H7 (cell line): ENCODE measurements at places on chromosomes 1 and 21.

DNA sequence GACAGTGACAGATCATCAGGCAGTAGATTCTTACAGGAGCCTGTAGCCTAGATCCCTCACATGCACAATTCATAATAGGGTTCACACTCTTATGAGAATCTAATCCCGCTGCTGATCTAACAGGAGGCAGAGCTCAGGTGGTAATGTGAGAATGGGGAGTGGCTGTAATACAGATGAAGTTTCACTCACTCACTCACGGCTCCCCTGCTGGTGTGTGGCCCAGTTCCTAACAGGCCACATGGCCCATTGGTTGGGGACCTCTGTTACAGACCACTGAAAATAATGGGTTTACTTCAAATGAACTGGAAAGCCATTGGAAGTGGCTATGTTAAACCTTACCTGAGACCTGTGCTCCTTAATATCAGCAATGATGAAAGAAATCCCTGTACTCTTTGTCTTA lies 151.0 kb downstream of the GRIK1 start:
- DNase-seq, result no peak

DNA sequence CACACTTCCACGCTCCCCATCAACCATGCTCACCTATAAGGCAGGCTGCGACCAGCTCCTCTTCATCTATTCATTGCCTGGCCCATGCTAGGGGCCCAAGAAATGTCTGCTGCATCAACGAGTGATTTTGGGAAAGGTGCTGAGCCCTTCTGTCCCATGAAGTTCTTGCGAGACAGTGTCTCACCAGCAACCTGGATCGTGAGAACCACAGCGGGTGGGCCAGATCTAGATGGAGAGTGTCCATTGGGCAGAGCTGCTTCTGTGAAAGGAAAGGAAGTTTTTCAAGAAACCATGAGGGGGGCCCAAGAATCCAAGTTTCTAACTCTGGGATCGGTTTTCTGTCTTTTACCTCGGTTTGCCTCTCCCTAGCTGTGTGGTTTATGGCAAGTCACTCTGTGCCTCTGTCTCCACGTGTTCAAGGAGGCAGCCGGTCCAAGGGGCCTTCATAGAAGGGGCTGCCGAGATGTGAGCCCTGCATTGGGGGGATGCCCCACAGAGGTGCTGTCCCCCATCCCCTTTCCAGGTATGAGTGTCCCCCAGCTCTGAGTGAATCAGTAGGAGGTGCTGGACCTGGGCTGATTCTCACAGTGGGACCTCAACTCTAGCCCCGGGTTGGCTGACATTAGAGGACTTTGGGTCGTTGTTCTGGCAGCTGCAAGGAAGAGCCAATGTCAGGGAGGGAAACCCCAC lies 8.3 kb upstream of the PADI1 start:
- peak; percentile 16 for DNase-seq

DNA sequence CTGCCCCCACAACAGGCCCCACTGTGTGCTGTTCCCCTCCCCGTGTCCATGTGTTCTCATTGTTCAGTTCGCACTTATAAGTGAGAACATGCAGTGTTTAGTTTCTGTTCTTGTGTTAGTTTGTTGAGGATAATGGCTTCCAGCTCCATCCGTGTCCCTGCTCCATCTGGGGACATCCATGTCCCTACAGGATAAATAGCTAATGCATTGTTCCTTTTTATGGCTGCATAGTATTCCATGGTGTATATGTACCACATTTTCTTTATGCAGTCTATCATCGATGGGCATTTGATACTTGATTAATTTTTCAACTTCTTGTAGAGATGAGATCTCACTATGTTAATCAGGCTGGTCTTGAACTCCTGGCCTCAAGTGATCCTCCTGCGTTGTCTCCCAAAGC lies 44.4 kb upstream of the RUNX1 start:
- no peak for DNase-seq

DNA sequence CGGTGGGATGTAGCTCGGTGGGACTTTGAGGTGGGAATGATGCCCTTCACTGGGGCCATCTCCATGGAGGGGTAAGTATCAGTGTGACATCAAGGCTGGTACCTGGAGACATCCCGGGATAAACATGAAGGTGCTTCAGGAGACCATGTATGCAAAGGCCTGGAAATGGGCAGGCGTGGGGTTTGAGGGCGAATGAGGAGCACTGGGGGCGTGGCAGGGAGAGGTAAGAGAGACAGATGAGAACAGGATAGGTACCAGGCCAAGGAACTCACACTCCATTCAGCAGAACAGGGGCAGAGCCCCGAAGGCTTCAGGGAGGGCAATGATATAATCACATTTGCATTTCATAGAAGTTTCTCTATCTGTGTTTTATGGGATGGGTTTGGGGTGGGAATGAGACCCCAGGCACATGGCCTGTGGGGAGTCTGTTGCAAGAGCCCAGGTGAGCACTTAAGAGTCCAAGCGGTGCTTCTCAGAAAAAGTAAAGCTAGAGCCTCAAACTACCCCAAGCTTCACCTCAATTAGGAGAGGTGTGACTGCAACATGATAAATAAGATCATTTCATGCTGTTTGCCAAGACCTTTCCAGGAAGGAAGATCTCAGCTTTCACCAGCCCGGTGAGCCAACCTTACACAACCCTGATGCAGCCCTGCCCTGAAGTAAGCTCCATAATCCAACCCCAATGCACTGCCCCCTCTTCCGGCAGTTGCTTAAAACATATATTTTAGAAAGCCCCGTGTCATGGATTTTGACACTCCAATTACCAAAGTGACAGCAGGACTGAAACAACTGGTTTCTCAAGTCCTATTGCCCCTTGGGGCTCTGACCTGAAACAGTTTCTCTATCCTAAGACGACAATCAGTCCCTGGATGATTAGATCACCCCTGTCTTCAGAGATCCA lies 7.4 kb downstream of the S100A9 start:
- DNase-seq, result no peak

DNA sequence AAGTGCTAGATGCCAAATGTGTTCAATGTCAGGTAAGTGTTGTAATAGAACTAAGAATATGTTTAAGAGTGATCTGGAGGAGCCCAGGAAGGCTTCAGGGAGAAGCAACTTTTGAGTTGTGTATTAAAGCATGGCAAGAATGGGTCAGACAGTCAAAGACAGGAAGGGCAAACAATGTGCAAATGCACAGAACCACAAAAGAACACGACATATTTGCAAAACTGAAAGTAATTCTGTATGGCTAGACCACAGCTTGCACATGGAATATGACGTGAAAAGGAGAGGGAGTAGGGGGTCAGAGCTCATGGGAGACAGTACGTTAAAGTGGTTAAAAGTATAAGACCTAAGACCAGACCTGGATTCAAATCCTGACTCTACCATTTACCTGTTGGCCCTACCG lies 7.1 kb upstream of the SORT1 start:
- no peak for DNase-seq

DNA sequence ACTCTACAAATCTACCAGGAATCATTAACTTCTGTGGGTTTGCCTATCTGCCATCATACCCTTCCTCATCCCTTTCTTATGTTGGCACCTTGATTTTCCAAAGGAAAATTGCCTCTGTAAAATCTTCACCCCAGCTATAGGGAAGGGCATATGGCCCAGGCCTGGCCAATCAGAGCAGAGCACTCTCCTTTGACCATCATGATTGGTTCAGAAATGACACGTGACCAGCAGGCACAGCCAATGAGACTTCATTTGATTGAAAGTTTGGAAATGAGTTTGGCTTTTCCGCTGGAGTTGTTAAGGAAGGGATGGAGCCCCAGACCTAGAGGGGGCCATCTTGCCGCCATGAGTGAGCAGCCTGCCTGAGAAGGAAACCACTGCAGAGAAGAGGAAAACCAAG lies 35.1 kb upstream of the IFFO2 start:
- no peak for DNase-seq

- no peak for DNase-seq
These were observed 14.3 kb downstream of the FBXO28 start for GRCh38 chr1:224127925-224128819.

GRCh38 chr1:39835935-39836594 lies 47.2 kb downstream of the TRIT1 start:
- no peak for DNase-seq

DNA sequence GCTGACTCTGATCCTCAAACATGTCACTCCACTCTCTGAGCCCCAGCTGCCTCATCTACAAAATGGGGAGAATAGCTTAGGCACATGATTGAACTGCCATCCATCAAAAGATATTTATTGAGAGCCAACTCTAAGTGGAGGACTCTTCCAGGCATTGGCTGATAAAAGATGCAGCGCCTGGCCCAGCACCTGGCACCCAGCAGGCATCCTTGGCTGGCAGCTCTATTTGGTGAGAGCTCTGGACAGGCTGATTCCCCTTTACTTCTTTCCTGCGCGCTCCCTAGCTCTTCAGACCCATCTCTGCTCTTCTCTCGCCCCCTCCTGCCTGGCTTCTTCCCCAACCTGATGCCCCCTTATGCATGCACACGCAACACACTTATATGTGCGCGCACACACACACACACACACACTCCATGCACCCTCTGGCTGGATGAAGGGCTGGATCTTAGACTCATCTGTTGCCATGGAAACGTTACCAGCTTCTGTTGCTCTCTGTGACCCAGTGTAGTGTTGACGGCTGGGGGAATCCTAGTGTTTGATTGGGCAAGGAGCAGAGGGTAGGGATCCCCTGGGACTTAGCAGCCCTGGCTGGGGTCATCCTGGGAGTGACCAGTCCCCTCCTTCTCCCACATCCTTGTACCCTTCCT lies 49.3 kb downstream of the VWA5B1 start:
- DNase-seq, result peak; percentile 77

DNA sequence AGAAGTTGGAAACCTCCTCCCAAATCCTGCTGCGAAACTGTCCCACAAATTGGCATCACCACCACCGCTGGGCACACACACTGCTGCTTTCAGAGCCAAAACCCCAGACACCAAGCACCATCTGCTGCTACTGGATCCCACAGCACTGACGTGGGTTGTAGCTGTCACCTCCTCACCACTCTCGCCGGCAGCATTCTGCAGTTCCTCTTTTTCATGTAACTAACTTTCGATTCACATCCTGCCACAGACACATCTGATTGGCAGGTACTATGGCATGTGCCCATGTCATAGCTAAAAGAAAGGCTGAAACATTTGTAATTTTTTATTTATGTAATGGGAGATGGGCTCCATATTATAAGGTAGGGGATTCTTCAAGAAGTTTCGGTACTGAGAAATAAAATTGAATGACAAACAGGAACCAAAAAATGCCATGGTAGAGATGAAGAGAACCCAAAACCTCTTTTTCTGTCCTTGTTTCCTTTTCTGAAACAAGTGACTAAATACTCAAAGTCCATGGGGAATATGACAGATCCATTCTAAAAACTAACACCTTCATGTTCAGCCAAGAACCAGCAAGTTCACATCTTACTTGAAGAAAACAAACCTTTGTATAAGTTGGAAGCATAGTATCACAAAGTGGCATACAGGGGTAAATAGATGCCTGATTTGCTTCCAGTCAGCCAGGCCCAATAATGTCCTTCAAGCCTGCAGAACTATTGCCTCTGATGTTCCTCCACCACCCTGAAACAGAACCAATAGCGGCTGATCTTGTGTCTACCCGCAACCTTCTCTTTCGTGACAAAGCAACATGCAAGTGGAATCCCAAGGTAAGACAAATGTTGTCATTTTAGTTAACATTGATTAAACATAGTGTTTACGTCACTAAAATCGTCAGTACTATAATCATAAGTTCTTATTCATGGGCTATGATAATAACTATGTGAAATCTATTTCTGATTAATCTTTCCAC lies 26.6 kb upstream of the RGS13 start:
- DNase-seq, result no peak

DNA sequence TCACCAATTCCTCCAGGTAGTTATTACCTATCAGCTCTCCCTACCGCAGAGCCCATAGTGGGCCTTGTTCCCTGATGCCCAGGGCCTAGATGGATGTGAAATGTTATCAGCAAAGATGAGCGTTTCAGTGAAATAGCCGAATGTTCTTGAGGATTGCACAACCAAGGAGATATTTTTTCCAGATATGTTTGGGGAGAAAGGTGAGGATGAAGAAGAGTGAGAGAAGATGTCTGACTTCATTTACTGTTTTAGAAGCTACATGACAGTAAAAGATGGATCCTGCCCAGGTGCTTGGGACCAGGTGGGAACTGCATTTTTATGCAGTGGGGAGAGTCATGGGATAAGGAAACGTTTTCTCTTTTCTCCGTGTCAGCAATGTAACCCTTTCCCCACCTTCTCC lies 231.7 kb upstream of the C1orf174 start:
- DNase-seq, result no peak

DNA sequence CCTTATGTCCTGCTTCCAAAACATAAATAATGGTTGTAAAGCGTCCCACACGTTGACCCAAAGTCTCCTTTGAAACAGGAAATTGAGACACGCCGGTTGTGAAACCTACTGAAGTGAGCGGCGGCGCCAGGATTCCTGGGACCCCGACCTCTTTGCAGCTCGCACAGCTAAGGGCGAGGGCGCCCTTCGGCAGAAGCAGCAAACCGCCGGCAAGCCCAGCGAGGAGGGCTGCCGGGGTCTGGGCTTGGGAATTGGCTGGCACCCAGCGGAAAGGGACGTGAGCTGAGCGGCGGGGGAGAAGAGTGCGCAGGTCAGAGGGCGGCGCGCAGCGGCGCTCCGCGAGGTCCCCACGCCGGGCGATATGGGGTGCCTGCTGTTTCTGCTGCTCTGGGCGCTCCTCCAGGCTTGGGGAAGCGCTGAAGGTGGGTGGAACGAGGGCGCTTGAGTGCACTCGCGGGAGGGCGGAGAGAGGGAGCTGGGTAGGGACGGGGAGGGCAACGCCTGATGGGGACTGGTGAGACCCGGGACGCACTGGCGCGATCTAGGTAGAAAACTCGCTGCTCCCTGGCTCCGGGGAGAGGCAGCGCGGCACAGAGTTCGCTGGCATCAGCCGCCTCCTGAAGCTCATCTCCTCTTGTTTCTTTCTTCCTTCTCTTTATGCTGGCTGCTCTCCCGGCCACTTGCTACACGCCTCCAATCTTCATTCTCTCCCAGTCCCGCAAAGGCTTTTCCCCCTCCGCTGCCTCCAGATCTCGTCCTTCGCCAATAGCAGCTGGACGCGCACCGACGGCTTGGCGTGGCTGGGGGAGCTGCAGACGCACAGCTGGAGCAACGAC lies at the start of gene CD1D:
Gene CD1D, plus strand, starts transcription at position 155 of the 836 bp plus-strand sequence. Its CDS starts 207 bp downstream, at position 362.
- peak; percentile 85 for DNase-seq

GRCh38 chr1:220045356-220046051 lies 801 bp downstream of the EPRS1 start:
- peak; percentile 15 for DNase-seq

- no peak for DNase-seq
These were observed 10.1 kb downstream of the TGFB2 start for GRCh38 chr1:218355278-218355677.

GRCh38 chr1:32997381-32997891 lies 32.8 kb upstream of the RNF19B start:
- no peak for DNase-seq

DNA sequence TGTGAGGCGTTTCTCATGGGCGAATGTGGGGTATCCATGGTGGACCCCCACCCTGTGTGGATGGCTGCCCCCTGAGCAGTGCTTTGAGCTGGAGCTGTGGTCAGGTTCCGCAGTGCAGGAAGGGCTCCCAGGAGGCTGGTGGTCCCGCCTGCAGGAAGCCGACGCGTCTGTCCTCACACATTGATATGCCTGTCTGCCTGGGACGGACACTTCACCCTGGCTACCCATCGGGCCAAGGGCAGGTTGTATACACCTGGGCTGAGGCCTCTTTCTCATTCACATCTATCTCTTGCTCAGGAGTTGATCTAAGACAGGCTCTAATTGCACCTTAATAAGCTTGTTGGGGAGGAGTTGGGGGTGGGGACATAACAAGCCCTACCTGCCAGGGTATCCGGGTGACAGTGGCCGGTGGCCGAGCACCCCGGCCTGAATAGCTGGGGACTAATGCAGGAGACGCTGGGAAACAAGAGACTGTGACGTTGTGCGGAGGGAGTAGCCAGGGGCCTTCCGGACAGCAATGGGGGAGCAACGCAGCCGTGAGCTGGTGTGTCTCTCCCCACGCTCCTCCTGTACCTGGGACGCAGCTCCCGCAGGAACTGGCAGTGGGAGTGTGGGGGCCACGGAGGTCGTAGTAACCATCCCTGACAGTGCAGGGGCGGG lies 21.7 kb downstream of the PDXK start:
- DNase-seq, result peak; percentile 94
